ENCODE measurements at places on chromosomes 7 and 10.

GRCh38 chr7:138468244-138469123, 8.4 kb downstream of the TRIM24 start:
- DNase-seq, result no peak

GRCh38 chr10:61795551-61795950, 105.9 kb upstream of the ARID5B start:
- DNase-seq, result no peak

GRCh38 chr7:138549082-138549481, 89.0 kb downstream of the TRIM24 start:
- DNase-seq, result no peak

GRCh38 chr7:21891291-21891690, 54.4 kb downstream of the CDCA7L start:
- DNase-seq, result no peak

DNA sequence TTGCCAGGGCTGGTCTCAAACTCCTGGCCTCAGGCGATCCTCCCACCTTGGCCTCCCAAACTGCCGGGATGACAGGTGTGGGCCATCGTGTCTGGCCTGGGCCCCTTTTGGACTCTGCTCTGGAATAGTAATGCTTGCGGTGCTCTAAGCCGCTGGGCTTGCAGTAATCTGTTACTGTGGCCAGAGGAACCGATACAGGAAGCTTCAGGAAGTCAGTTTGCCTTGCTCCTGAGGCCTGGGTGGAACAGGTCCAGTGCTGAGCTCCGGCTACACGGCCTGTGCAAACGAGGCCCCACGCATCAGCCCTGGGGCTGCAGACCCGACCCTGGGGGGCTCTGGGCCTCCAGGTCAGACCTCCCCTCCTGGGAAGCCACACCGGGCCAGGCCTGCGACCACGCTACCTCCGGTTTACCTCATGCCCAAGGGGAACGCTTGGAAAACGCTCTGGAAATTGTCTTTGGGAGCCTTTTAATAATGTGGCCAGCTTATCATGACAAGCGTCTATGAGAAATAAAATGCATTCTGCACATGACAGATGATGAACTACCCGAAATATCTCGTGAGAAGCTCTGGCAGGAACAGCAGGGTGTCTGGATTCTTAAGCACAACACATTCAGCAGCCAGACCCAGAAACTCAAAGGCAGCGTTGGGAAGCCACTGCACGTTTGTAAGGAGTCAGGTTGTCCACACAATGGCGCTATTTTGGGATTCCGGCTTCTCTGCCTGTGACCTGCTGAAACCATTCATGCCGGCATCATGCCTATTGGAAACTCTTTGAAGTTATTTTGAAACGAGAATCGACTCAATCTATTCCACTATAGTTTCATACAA, 10.1 kb upstream of the ADAP1 start:
- no peak for DNase-seq

GRCh38 chr7:44575054-44575453, 1.3 kb upstream of the DDX56 start:
- DNase-seq, result no peak

DNA sequence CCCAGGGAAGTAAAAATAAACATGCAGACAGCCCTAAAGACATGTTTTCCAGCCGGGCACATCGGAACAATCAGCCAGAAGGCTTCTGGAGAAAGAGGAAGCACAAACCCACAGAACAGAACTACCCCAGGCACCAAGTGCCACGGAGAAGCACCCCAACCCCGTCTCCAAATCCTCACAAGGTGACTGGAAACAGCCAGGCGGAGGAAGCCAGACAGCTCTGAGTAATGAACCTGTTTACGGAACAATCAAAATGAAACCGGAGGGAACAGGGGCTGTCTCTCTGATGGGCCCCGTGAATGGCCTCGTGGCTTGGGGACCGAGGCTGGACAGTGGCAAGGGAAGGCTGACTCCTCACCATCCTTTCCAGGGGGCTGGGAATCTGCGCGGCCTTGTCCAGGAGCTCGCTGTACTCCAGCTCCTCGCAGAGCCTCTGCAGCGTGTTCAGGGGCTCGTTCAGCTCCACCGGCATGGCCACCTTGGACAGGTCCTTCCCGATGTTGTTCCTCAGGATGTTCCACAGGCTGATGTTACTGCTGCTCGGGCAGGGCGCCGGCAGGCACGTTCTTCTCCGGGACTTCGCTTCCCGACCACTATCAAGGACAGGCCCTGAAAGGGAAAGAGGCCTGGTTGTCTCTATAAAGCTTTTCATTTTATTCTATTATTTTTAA, 77.0 kb upstream of the GSDME start:
- DNase-seq, result no peak

- no peak for DNase-seq
These were observed 5.0 kb downstream of the PRKAG2 start for GRCh38 chr7:151871904-151872303.

DNA sequence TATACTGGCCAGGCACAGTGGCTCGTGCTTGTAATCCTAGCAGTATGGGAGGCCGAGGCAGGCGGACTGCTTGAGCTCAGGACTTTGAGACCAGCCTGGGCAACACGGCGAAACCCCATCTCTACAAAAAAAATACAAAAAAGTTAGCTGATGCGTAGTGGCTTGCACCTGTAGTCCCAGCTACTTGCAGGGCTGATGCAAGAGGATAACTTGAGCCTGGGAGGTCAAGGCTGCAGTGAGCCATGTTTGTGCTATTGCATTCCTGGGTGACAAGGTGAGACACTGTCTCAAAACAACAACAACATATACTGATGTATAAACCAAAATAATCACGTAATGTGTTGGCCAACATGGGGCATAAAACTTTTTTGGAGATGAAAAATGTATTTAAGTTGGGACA, 6.4 kb upstream of the NPM3 start:
- DNase-seq, result no peak

DNA sequence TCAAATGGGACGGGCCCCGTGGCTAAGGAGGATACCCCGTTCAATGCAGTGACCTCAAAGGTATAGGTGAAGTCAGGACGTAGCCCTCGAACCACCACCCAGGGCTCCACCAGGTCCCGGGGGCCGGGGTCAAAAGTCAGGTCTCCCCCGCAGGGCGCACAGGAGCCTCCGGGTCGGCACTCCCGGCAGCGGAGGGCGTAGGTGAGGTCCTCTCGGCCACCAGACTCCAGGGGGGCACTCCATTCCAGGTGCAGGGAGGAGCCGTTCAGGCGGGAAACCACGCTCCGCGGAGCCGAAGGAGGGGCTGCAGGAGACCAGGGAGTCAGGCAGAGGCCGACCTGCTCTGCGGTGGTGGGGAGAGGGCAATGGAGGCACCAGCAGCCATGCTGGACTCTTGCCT, 7.7 kb downstream of the EPHB4 start:
- DNase-seq, result no peak

DNA sequence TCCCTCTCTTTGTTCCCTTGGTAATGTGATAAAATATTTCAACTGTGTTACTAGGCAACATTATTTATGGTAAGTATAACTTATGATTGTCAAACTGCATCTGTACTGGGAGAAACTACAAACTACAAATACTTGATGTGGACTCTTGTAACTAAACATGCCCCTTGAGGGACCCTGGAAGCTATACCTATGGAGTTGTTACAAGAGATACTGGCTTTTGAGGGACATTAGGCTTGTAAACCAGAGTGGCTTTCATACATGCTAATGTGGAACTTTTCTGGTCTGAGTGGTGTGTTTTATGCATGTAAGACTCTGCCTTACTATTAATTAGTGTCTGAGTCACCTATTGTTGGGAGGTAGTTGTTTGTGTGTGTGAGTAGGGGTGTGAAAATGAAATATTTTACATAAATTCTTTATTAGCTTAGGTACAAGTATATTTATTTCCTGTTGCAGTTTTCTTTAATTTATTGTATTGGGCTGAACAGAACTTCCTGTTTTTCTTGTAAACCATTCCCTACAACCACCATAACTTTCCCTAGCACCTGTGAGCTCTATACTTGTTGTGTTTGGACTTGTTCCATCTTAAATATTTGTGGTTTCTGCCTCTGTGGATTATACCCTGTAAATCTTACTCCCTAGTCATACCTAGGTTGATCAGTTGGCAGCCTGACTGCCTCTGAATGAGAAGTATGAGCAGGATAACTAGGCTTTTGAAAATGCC, 49.8 kb downstream of the STK31 start:
- DNase-seq, result no peak

DNA sequence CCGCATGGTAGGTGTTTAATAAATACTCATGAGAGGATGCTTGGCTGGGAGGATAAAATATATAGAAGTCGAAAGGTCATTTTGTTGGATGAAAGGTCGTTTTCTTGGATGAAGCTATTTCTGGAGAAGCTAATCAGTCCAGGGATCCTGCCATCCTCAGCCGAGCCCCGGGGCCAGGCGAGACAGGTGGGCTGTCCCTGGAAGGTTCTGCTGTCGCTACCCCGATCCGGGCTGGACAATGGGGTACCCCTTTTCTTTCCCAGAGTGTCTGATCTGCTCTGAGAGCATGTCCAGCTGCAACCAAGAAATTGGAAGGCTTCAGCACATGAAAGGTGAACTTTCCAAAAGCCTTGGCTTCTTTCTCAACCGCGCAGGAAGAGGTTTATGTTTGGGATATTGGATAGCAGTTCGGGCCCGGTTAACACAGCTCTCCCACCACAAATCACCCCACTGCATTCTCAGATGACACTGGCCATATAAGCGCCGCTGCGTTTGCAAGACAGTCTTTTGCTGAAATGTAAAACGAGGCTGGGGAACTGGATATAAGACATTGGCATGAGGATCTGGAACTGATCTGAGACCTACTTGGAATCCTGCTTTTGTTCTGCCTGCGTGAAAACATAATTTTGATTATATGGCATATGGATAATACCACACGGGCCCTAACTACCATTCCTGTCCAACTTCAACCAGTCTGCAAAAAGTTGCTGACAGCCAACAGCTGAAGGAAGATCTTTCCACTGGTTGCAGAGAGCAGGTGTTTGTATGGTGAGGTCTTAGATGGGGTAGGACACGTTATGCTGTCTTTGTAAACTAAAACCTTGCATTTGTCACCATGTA, 31.2 kb upstream of the MSRB2 start:
- no peak for DNase-seq

DNA sequence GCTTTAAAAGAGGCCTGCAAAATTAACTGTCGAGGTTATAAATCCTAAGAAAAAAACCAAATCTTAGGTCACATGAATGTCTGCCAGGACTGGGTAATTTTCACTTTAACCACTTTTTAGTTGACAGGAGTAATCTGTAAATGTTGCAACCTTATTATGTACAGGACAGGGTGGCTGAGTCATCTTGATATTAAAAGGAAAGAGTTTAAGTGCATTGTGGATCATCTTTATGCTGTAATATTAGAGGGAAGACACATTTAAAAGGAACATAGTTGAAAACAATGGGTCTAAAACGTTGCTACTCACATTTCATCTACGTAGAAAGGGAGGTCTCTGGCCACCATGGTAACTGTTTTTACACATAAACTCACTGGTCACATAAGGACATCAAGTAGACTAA, 115.5 kb downstream of the LSMEM1 start:
- no peak for DNase-seq

GRCh38 chr10:82071231-82071630, 196.2 kb downstream of the NRG3 start:
- no peak for DNase-seq

DNA sequence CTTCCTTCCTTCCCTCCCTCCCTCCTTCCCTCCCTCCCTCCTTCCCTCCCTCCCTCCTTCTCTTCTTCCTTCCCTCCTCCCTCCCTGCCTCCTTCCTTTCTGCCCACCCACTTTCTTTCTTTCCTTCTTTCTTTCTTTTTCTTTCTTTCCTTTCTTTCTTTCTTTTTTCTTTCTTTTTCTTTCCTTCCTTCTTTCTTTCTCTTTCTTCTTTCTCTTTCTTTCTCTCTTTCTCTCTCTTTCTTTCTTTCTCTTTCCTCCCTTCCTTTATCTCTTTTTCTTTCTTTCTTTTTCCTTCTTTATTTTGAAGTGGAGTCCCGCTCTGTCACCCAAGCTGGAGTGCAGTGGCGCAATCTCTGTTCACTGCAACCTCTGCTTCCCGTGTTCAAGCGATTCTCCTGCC, 33.7 kb upstream of the GTF2IRD1 start:
- DNase-seq, result no peak

GRCh38 chr7:2717293-2718261, 29.6 kb downstream of the AMZ1 start:
- DNase-seq, result no peak

- DNase-seq, result no peak
These were observed 279.8 kb downstream of the SEC23IP start for GRCh38 chr10:120172356-120172755.

GRCh38 chr10:770975-771374, 81.5 kb upstream of the DIP2C start:
- DNase-seq, result no peak

DNA sequence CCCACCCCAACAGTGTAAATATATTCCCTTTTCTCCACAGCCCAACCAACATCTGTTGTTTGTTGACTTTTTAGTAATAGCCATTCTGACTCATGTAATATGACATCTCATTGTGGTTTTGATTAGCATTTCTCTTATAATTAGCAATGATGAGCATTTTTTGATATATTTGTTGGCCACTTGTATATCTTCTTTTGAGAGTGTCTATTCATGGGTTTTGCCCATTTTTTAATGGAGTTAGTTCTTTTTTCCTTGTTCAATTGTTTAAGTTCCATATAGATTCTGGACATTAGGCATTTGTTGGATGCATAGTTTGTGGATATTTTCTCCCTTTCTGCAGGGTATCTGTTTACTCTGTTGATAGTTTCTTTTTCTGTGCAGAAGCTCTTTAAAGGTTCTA, 340.1 kb downstream of the NXPH1 start:
- no peak for DNase-seq

DNA sequence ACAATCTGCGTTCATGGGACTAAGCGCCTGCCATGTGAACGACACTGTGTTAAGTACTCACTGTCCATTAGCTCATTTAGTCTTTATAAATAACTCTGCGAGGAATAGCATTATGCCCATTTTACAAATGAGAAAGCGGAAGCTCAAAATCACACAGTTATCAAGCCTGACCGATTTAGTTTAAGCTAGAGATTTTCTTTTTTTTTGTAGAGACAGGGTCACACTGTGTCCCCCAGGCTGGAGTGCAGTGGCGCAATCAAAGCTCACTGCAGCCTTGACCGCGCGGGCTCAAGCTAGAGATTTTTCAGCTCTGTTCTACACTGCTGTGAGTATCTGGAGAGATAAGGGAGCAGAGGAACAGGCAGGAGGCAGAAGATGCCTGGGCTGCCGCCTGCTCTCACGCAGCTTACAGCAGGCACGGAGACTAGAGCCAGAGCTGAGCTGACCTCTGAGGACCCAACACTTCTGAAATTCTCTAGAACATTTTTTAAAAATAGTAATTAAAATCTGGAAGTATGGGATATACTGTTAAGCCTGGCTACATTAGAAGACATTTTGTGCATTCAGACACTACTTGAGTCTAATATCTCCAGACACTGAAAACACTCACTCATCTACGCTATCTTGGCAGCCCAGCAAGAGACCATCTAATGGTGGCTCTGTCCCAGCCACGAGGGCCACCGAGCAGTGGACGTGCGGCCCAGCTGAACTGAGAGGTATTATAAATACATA, 38.7 kb downstream of the GNA12 start:
- no peak for DNase-seq

GRCh38 chr7:28503396-28503795, 91.1 kb downstream of the CREB5 start:
- no peak for DNase-seq
